NCI-H2227 treated with DMSO at 0.1 percent for 48 hours (cell line): ENCODE measurements at places on chromosomes 4 and X.

DNA sequence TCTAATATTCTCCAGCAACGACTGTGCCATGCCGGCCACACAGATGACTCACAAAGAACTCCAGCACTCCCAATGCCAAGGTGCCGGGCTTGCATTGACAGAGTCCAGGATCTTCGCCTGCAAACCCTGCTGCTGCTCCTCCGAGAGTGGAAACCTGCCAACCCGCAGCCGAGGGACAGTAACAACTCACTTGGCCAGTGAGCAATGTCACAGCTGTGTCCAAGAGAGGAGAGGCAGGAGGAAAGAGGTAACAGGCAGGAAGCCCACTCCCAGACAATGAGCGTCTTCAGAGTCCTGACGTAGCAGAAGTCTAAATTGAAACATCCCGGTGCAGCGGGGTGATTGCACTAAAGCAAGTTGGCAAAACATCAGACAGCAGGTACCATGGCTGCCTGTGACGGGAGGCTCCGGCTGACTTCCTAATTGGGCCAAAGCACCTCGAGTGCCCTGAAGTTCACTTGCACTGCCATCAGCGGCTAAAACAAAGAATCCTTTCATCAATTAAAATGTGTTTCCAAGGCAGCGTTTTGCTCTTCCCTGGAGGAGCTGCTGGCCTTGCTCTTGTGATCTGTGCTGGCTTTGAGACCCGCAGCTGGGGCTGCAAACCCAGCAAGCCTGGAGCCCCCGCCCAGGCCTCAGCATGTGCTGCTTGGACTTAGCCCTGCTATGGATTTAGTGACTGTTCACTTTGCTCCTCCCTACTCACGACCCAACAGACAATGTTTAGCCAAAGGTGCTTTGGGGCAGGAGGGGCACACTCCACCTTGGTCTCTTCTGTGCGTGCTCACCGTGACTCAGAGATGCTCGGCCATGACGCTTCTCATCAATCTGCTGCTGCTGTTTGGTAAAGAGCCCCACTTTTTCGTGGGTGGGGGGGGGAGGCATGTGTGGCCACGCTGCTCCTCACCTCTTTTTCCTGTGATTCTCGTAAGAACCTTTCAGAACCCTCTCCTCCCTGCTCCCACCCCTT is 36.5 kb downstream of the DCTD start:
- DNase-seq: no peak

DNA sequence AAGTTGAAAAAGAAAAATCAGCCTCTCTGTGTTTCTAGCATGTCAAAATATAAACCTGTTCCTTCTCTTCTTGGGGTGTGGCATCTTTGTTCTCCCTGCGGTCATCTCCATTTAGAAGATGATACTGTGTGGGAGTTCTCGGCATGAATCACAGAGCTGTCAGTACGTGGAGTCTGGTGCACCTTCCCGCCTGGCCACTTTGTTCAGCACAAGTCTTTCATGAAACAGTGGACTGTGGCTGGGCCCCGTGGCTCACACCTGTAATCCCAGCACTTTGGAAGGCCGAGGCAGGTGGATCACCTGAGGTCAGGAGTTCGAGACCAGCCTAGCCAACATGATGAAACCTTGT is 166.5 kb downstream of the MAML3 start:
- DNase-seq: no peak

DNA sequence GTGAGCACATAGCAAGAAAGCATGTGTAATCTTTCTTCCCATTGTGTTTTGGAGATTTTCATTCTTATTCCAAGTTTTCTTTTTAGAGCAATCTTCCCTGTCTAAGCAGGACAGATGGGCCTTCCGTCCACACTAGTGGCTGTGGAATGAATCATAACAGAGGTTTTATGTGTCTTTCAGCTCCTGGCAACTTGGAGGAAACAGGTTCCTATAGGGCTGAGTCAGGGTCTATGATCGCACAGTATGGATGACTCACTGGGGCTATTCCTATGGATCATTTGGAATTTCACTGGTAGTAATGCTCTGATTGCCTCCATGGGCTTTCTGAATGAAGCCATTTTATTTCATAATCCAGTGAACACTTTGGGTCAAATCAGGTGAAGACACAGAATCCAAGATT is 51.8 kb upstream of the CBLL2 start:
- DNase-seq: no peak

GRCh38 chr4:64617800-64618199 is 208.6 kb upstream of the TECRL start:
- no peak for DNase-seq

GRCh38 chr4:53695540-53696463 is 104.5 kb upstream of the LNX1 start:
- no peak for DNase-seq

DNA sequence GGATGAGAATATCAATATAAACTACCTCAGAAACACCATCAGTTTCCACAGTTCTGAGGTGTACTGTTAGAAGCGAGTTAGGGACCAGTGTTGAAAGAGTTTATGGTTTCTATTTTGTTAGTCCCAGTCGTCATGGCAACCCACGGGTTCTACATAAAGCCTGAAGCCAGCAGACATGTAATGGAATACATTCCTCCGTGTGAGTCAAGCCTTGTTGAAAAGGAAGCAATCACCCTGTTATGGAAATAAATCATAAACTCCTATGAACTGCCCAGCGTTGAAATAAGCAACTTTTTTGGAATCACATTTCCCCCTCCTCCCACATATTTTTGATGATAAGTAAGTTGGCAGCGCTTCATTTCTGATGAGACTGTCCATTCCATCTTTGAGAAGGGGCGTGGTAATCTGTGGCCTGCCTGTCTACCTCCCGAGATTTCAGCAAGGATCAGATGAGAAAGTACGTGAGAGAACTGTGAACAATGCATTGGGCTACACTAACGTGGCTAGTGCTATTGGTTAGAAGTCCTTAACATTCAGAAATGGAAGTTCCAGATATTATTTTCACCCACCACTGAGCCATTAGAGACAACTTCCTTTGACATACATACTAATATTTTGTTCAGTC is 40.4 kb upstream of the PDHA1 start:
- no peak for DNase-seq

GRCh38 chr4:149784018-149784417 is 31.6 kb downstream of the IQCM start:
- no peak for DNase-seq

GRCh38 chrX:49155900-49156837 is 6.4 kb upstream of the MAGIX start:
- DNase-seq: peak; percentile 88

DNA sequence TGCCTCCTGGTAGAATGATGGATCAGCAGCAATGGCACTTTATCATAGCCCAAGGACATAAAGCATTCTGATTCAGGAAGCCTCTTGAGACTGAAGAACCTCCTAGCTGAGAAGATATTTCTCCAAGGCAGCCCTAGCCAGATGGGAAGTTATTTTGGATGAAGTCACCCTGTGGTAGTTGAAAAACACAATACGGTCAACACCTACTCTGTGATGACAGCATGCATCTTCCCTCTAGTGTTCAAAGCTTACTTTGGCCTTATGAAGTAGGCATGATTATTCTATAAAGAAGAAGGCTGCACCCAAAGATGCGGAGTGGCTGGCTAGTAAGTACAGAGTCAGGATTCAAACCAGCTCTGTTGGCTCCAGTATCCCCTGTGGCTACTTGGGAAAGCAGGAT is 47.9 kb downstream of the TLR10 start:
- DNase-seq: no peak

DNA sequence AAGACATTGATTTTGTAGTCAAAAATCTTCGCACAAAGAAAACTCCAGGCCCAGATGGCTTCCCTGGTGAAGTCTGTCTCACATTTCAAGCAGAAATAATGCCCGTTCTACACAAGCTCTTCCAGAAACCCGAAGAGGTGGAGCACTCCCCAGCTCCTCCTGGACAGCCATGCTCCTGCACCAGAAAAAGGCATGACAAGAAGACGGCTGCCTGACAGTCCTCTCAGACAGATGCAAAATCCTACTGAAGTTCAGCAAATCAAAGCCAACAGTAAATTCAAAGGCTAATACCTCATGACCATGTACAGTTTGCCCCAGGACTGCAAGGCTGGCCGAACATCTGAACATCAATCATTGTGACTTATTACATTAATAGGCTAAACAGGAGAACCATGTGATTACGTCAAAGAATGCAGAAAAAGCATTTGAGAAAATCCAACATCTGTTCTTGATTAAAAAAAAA is 30.8 kb upstream of the MXD4 start:
- DNase-seq: no peak

DNA sequence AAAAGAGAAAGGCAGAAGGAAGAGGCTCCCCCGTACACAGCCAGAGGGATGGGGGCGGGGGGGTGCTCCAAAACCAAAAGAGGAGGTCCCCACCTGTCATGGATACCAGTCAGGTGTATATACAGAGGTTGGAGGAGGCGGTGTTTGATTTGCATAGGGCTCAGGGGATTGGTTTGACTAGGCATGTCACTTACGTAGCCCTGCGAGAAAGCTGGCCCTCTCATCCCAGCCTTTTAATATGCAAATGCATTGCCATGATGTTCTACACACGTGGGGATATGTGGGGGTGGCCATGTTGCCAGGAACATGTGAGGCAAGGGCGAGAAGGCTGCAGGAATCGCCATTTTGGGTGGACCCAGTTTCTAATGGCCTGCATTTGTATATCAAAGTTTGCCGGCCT is 38.6 kb downstream of the TMEM150C start:
- DNase-seq: no peak

DNA sequence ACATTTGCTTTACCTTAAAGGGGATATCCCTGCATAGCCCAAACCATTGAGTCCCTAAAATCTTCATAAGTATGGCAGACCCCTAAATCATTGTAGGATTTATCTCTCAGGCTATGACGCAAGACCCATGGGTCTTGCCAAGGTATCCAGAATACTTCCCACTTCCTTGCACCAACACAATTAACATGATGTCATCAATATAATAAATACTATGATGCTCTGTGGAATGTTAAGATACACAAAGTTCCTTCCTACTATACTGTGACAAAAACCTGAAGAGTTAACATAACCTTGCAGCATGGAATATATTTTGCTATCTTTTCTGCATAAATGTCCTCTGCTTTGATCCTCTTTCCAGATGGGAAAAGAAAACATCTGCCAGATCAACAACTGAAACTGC is 49.9 kb upstream of the TMEM184C start:
- no peak for DNase-seq

DNA sequence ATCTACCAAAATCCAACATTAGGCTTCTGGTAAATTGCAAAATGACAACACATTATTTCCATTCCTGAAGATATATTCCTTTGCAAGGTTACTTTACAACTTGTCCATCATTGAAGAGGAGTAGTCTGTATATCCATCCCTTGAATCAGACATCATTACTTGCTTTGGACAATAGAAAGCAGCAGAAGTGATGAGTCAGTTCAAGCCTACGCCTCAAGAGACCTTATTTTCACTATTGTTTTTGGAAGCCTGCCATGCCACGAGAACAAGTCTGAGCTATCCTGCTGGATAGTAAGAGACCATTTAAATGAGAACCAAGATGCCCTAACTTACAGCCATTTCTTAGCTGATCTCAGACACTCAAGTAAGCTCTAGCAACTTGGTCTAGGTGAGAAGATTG is 246.0 kb upstream of the HHIP start:
- DNase-seq: no peak

- no peak for DNase-seq
Observed at GRCh38 chrX:9622128-9622527, 143.5 kb downstream of the GPR143 start.

DNA sequence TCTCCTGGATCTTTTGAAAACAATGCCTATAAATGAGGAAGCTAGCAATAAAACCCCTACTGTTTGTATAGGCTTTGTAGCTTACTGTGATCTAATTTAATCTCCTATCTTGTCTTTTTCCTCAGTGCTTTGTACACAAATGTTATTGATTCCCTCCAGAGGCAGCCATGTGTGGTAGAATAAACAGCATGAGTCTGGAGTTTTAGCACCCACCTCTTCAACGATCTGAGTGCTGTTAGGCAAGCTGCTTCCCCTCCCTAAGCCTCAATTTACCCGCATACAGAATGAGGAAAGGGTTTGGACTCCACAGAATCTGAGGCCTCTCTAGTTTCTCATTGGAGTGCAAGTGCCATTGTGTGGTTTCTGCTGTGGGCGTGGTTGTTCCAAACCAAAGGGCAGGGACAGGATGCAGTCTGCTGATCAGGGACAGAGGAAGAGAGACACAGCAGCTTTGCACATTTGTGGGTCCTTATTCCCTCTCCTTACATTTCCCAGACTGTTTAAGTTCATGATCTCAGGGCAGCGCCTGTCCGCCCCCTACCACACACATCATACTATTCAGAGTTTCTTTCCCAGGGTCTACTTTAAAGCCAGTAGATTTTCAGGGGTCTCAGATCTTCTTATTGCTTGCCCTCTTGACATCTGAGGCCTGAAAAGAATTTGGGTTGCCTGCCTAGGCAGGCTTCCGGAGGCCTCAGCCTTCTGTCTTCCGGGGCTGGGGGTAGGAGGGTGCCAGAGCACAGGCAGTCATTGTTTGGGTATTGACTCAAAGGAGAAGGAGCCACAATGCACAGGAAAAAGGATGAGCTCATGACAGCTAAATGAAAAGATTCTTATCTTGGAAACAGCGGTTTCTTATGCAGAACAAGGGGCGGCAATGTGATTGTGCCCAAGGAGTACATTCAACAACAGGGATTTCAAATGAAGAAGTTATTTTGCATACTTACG is 114.9 kb upstream of the TEX13D start:
- no peak for DNase-seq

GRCh38 chr4:26670903-26671537 is 87.1 kb downstream of the TBC1D19 start:
- DNase-seq: no peak
